ENCODE measurements at places on chromosomes 11 and 22.

- DNase-seq: no peak
Measured at GRCh38 chr11:20518323-20518834, 81.0 kb upstream of the SLC6A5 start.

DNA sequence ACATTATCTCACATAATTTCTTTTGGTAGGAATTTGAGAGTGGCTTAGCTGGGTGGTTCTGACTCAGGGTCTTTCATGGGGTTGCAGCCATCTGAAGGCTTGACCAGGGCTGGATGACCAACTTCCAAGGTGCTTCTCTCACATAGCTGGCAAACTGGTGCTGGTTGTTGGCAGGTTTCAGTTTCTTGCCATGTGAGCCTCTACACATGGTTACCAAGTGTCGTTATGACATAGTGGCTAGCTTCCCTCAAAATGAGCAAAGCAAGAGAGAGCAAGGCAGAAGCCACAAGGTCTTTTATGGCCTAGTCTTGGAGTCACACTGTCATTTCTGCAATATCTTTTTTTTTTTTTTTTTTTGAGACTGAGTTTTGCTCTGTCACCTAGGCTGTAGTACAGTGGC is 4.2 kb upstream of the TFIP11 start:
- DNase-seq: no peak

DNA sequence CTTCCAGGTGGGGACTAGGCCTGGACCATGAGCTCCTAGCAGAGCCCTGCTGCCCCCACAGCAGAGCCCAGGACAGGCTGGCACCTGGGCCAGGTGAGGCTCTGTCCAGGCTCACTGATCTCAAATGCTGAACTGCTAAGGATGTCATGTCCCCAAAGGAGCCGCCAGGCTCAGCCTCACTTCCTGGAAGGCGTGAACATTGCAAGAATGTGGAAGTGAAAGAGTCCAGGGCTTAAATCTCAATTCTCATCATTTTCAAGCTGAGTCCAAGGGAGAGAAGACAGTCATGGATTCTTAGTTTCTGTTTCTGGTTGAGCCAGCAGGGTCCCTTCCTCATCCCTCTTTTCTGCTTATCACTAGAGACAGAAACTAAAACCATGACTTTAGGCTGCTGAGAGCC is 5.0 kb downstream of the ASCL2 start:
- DNase-seq: no peak

- DNase-seq: no peak
Measured at GRCh38 chr11:69173925-69174581, 18.3 kb downstream of the SMIM38 start.

- DNase-seq: no peak
Measured at GRCh38 chr22:27885977-27886842, 32.8 kb downstream of the PITPNB start.

- no peak for DNase-seq
Measured at GRCh38 chr22:47657224-47657623, 894.8 kb downstream of the TBC1D22A start.

DNA sequence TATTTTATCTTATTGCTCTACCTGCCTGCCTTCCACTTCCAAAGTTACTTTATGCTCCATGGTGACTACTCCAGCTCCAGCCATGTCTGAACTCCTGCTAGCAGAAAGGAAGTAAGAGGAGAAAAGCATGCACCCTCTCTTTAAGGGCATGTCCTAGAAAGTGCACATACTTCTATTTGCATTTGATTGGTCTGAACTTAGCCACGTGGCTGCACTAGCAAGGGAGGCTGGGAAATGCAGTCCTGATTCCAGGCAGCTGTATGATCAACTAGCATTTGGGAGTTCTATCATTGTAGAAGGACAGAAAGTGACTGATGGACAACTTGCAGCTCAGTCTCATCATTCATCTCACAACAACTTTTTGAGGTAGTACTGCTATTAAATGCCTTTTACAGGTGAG is 515.7 kb downstream of the BUD13 start:
- DNase-seq: no peak

DNA sequence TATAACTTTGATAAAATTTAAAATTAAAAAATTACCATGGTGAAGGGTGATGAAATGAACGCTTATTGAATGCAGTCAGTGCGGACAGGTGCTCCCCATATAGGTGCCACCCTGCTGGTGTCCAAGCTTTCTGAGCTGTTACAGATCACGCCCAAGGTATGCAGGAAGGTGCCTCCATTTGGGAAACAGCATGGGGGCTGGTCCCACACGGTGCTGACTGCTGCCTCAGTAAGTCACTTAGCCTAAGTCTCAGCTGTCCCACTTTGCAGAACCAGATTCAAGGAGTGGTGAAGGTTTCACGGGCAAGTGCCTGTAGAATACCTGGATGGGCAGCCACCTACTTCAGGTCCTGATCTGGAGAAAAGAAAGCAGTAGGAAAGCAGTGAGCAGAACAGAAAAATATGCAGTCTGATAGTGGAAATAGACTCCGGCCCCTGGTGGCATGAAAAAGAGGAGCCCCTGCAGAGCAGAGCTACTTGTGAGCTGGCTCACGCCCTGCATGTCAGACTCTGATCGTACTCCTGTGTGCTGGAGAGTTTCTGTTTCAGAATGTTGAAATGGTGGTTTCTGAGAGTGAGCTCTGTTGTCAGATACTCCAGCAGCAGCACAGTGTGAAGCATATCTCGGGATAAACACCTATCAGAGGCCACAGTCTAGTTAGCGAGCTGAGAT is 33.2 kb downstream of the ADORA2A start:
- DNase-seq: no peak

DNA sequence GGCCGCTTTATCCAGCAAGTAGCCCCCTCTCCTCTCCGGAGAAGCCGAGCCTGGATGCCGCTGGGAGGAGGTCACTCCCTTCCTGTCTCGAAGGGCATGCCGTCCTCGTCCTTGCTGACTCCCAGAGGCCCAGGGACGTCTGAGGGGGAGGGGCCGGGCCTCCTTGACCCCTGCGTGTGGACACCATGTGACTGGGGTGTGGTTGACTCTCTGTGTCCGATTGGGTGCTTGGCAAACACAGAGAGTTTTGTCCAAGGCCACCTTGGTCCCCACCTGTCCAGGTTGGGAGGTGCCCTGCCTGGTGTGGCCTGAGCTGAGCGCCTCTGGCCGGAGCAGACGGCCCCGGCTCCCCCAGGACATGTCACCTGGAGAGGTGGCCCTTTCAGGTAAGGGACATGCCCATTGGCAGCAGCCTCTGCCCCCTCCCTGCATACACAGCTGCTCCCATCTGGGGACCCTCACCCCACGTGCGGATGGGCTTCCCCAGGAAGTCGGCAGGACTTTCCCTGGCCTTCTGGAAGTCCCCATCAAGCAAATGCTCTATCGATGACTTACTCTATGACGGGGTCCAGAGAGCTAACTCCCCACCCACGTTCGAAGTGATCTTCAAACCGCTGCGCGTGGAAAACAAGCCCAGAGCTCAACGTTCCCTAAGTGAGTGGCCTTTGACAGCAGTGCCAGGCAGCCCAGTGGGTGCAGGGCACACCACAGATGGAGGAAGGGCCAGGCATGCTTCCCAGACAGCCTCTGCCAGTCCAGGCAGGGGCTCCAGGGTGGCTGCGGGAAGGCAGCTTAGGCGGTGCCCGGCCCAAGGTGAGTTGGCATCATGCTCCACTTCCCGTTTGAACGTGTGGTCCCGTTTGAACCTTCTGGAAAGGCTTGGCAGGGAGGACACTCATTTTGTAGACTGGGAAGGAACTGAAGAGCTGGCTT is at the start of gene SMIM38:
TSS of gene SMIM38 (plus strand) at position 634 of the 933 bp plus-strand sequence. CDS start 1,912 bp downstream, outside the sequence.
- no peak for DNase-seq

- DNase-seq: no peak
Measured at GRCh38 chr11:74237541-74237940, 66.5 kb downstream of the PPME1 start.

GRCh38 chr22:25448435-25449051 is 115.9 kb upstream of the GRK3 start:
- no peak for DNase-seq

Data from esophagus squamous epithelium (tissue), 5 donors.